ENCODE measurements at places on chromosomes 4 and X. TPM values are rescaled to one million over a fixed set of nuclear protein-coding genes. Genes with fewer than 3 reads are reported as not detected.

DNA sequence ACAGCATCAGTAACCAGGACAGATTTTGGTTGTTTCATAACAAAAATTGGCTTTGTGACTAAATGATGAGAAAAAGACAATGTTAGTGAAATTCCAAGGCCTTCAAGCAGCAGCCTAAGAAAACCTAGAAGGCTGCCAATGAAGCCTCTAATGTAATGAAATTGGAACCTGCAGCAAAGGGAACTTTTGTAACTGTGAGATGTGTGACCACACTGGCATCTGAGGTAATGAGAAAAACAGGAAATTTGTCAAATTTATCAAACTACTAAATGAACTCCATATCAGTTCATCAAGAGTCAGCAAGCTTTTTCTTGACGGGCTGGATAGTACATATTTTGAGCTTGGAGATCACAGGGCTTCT is 30.4 kb upstream of the EMCN start:
- no peak overlapping the region for H3K27ac ChIP-seq
- no peak overlapping the region for H3K4me3 ChIP-seq
- no peaks in the 10 kb centered on the region for H3K27me3 ChIP-seq

GRCh38 chr4:122276359-122276758 is 102.5 kb upstream of the ADAD1 start:
- H3K36me3 ChIP-seq: peaks cover 87% of the 10 kb centered on the region
- H3K4me1 ChIP-seq: no peaks in the 10 kb centered on the region
- H3K4me3 ChIP-seq: no peak overlapping the region
- no peak overlapping the region for H3K27ac ChIP-seq
- H3K27me3 ChIP-seq: no peaks in the 10 kb centered on the region
- no peak for DNase-seq

The ADH4 gene
- 0.27 TPM for total RNA-seq

The NDNF gene
- total RNA-seq: 108 TPM
